ENCODE measurements at places on chromosomes 3 and 15.
A peak's percentile ranks its signal among the peaks of the same experiment; 100 is the strongest.

DNA sequence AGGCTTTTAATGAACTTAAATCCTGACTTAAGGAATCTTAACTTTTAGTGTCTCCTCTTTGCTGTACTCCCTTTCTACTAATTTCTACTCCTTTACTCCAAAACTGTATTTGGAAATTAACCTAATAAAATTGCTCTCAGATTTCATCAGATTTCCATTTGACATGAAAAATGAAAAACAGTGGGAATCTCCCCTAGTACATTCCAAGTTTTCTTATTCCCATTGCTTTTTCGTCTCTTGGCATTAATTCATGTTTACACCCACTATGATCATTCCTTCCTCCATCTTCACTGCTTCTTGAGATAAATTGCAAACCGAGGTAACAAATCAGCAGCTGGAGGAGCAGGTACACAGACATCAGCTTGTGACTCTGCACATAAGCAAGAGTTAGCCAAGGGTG lies 208.7 kb downstream of the VGLL3 start:
- peak; percentile 58 for DNase-seq

DNA sequence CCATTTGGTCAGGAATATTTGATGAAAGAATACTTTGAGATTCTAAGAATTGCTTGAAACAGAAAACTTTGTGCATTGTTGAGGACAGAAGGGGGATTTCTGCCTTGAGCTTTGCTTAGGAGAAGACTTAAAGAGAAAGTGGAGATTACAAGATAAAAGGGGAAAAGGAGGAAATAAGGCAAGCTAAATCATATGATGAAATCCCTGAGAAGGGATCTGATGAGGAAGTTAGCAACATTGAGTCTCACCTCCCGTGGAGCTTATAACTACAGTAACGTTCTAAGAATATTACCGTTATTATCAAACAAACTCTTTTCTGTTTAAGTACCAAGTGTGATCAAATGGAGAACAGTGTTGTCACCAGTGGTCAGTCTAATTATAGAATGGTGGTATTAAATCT lies 414.7 kb upstream of the NAALADL2 start:
- DNase-seq, result no peak

GRCh38 chr3:141965471-141965870 lies 89.0 kb downstream of the ATP1B3 start:
- DNase-seq, result no peak

- DNase-seq, result no peak
Observed at GRCh38 chr15:79677241-79677640, 219.6 kb downstream of the MTHFS start.

- DNase-seq, result no peak
Observed at GRCh38 chr3:30438126-30438525, 168.3 kb upstream of the TGFBR2 start.

- DNase-seq, result no peak
Observed at GRCh38 chr15:56948764-56949101, 30.3 kb downstream of the TCF12 start.

DNA sequence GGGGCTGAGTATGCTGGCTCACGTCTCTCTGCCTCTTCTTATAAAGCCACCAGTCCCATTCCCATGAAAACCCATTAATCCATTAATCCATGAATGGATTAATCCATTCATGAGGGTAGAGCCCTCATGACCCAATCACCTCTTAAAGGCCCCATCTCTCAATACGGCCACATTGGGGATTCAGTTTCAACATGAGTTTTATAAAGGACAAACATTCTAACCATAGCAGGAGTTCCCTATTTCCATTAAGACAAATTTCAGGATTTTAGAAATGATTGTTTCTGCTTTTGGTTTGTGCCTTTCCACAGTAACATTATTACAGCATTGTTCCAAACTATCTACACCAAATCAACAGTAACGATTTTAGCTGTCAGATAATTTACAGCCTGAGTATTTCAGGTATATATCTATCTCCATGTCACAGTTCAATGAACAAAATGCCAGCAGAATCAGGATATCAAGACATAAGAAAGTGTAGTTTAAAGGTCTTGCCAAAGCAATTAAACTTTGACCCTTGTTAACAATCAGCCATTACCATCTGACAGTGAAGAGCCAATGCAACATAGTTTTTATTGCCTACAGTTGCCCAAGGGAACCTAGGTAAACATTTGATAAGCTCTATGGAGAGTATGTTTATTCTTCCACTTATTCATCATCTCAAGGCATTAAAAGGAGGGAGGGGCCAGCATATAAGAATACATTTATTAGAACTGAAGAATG lies 3.8 kb downstream of the TSPAN3 start:
- peak; percentile 47 for DNase-seq

GRCh38 chr3:184077881-184078280 lies 19.0 kb upstream of the HTR3E start:
- DNase-seq, result no peak

DNA sequence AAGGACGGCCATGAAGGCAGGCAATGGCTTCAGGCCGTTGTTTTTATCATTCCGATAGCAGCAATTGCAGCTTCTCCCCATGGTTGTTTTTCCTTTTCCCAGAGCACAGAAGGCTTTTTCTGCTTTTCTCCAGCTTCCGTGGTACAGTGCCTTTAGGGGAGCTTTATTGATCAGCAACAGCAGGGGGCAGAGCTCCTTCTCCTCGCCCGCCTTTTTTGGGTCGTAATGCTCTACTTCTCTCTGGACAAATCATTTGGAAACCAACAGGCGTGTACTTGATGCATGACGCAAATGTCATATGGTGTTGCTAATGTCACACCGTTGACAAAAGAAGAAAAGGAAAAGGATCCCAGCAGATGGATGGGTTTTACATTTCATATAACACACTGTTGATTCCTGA lies 79.7 kb upstream of the SNRK start:
- no peak for DNase-seq

DNA sequence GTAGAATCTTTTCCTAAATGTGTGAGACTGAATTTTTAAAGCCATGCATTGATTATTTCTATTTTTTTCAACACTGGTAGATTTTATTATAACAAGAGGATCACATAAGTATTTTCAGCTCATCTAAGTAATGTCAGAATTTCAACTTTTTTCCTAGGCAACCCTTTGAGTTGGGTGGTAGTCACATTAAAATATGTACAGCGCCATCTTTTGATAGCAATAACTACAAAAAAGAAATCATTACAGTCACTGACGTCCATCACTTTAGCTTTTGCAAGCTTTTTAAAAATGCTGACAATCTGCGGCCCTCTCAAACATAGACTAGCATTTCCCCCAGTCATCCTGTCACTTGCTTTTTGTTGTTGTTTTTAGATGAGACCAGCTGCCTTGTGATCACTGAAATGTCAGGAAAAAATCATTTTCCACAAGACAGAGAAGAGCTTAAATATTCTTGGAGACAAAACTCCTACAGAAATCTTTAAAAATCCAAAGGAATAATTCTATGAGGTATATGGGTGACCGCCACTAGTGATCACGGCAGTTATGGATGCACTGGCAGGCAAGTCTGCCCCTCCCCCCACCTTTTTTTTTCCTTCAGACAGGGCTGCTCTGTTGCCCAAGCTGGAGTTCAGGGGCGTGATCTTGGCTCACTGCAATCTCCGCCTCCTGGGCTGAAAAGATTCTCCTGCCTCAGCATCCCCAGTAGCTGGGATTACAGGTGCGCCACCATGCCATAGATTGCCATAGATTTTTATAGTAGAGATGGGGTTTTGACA lies 384.0 kb upstream of the KCNMB2 start:
- no peak for DNase-seq

- no peak for DNase-seq
Observed at GRCh38 chr3:135500034-135500433, 465.5 kb upstream of the PPP2R3A start.

GRCh38 chr3:196008387-196008786 lies 73.5 kb downstream of the TFRC start:
- DNase-seq, result no peak

DNA sequence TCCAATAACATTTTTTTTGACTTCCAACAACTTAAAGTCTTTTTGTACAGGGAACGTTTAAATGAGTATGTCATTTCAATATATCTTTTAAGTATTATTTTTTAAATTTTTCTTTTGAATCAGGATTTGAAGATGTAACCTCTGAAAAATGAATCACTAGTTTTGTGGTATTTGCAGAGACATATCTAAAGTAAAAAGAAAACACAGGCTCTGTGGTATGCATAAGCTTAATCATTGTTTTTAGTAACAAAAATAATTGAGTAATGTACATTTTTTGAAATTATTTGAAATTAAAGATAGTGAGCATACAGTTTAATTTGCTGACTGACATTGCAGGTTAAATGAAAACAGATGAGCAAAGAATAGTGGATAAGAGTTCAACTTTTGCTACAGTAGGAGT lies 531.3 kb downstream of the ROBO1 start:
- DNase-seq, result peak; percentile 9

- no peak for DNase-seq
Observed at GRCh38 chr15:25436707-25437106, 2.1 kb downstream of the UBE3A start.

- no peak for DNase-seq
Observed at GRCh38 chr3:162569314-162569713, 1072.7 kb downstream of the OTOL1 start.
